ENCODE measurements at places on chromosomes 12 and 14.

DNA sequence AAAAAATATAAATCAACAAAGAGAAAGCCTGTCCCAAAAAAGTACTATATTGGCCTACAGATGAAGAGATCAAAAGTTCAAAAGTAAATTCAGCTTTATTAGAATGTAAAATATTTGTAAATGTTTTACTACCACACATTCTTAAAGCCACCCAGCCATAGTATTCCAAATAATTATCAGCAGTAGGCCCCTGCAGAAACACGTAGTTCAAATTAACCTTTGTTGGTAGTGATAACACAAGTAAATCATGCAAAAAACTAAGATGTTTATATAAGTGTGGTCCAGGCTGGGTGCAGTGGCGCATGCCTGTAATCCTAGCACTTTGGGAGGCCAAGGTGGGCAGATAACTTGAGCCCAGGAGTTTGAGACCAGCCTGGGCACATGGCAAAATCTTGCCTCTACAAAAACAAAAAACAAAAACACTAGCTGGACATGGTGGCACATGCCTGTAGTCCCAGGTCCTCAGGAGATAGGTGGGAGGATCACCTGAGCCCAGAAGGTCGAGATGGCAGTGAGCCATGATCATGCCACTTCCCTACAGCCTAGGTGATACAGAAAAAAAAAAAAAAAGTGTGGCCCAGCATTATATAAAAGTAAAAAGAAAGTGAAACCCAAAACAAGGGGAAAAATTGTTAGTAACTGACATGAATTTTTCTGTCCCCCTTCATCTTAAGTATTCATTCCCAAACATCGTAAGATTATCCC, 17.9 kb downstream of the SPTLC2 start:
- no peak for DNase-seq

DNA sequence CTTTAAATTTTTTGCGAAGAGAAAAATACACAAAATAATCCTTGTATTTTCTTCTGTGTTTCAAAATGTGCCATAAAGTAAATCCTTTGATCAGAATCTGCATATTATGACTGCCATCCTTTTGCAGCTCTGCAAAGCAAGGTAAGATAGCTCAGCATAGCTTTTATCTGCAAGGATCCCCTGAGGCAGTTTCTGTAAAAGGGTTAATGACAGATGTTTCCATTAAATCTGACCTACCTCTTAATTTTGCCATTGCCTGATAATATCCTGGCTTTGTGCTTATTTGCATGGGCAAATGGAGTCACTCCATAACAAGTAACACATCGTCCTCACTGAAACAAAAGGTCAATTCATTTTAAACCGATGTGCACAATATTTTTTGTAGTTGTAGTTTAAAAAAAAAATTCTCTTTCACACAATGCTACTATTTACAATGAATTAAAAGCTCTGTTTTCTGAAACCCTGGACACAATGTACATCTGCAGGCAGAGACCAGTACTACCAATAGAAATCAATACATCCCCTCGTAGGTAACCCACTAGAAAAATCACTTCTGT, 108.5 kb upstream of the SOX5 start:
- no peak for DNase-seq

DNA sequence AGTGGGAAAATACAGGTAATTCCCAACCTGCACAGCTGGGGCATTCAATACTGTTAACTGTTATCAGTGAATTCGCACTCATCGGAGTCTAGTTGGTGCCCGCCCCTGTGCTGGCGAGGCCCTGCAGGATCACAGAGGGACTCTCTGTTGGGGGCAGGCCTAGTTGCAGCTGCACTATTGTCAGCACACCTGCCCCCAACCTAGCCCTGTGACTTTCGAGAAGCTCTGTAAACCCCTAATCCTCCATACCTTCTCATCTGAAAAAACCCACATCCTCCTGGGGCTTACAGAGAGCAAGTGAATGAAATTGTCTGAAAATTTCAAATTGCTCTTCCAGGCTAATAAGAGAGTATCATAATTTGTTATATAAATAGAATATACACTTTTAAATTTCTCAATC, 132.2 kb upstream of the NUDT4 start:
- no peak for DNase-seq

DNA sequence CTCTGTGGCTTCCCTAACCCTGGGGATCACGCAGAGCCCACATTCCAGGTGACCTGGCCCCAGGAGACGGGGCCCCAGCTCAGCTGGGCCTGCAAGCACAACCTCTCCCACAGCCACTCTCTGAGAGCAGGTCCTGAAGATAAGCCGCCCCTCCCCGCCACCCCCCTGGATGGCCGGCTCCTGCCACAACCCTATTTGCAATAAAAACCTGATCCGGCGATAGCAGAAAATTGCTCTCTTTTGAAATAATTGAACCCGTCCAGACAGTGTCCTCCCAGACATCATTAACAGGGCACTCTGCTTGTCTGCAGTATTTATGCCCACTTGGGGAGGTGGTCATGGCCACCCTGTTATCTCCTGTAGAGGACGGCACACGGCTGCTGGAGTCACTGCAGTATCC, 5.0 kb downstream of the C14orf180 start:
- no peak for DNase-seq

- no peak for DNase-seq
Measured at GRCh38 chr14:95507174-95507573, 9.3 kb downstream of the SYNE3 start.

DNA sequence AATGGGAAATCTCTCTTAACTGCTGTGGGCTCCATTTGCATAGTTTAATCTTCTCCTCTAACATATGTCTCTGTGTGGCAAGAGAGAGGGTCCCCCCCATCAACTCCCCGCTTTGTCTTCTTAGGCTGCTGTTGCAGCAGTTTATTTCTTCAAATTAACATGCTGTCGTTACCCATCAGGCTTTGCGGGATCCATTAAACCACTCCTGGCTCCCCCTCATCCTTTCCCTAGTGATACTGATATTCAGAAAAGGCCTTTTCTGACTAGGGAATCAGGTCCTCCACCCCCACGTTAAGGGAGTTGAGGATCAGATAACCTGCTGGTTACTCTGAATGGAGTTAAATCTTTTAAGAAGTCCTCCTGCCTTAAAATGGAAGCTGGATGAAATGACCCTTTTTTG, 15.2 kb downstream of the GPR84 start:
- no peak for DNase-seq

DNA sequence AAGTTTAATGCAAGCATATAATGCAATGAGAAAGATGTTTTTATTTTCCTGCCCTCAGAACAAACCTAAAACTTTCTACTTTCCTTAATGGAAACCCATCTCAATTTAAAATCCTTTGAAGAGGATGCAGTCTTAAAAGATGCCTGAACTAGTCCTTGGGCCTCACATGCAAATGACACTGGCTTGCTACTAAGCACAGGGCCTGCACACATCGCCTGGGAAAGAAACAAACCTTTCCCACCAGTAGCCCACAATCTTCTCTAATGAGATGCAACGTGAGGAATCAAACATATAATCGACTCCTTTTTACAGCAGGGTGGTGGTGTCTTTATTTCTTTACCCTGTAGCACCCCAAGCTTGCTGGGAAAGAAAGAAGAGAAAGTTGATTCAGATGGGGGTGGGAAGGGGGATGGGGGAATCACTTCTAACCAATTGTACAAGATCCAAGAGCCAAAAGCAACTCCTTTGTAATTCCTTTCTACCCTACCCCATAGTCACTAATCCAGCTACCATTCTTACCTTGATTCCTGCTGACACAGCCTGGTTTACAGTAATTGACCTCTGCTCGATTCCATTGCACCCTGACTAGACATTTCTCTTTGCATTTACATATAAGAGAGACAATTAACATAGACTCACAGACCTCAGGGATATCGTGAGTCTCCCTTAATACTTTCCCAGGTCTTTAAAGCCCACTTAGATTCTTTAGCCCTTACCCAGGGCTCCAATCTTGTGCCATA, 69.5 kb upstream of the FERMT2 start:
- DNase-seq: no peak

- DNase-seq: no peak
Measured at GRCh38 chr14:69749956-69750355, 17.0 kb upstream of the SRSF5 start.

GRCh38 chr14:86912709-86913108, 1080.3 kb downstream of the GALC start:
- no peak for DNase-seq

- DNase-seq: no peak
Measured at GRCh38 chr12:30308010-30308717, 387.5 kb downstream of the IPO8 start.

GRCh38 chr14:99158646-99159165, 113.3 kb downstream of the BCL11B start:
- no peak for DNase-seq

DNA sequence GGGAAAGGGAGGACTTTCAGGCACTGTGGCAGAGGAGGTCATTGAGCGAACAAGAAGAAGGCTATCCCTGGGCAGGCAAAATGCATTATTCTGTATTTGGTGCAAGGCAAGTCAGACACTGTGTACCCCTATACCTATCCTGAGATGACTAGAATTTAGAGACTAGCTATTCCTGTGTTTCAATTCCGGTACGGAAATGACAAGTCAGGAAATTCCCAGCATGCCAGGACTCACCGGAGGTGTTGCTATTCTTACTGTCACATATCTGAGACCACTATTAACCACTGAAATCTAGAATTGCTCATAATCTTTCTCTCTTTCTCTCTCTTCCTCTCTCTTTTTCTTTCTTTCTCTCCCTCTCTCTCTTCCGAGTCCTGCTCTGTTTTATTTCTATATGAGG, 297.1 kb downstream of the PDZRN4 start:
- no peak for DNase-seq

DNA sequence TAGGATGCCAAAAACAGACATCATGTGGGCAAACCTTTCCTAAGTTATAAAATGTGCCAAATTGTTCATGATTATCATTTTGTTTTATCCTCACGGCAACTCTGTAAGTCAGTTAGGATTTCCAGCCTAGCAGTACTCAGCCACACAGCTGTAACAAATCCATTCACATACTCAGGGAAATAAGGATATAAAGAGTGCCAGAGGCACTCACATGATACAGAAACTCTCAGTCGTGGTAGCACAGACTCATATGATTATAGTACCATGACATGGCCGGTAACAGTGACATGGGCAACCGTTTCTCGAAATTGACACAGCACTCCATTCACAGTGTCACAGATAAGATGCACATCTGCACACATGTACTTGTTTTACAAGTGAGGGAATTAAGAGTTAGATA, 344.2 kb downstream of the LRIG3 start:
- DNase-seq: no peak

DNA sequence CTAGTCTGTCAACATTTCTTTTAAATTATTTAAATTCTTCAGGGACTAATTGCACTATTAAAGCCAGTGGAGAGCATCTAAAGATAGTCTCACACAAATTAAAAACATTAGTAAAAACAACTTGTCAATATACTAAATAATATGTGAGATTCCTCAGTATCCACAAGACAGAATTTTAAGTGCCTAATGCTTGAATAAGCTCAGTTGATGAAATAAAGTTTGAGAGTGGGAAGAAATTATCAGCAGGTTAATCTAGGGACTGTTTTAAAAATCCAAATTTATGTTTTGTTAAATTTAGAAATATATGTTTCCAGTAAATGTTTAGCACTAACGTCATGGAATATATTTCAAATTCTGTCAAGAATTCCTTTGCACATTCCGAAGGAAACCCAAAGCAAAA, 105.2 kb downstream of the SLC41A2 start:
- DNase-seq: no peak

GRCh38 chr12:94078138-94078723, 70.1 kb upstream of the PLXNC1 start:
- DNase-seq: no peak

DNA sequence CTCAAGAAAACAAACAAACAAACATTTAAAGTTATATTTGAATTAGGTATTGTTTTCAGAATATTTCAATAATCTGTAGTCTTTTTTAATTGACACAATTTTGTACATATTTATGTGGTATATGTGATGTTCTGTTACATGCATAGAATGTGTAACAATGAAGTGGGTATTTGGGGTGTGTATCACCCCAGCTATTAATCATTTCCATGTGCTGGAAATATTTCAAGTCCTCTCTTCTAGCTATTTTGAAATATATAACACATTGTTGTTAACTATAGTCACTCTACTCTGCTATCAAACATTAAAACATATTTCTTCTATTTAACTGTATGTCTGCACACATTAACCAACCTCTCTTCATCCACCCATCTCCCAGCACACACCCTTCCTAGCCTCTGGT, 32.0 kb upstream of the SIX1 start:
- DNase-seq: no peak

DNA sequence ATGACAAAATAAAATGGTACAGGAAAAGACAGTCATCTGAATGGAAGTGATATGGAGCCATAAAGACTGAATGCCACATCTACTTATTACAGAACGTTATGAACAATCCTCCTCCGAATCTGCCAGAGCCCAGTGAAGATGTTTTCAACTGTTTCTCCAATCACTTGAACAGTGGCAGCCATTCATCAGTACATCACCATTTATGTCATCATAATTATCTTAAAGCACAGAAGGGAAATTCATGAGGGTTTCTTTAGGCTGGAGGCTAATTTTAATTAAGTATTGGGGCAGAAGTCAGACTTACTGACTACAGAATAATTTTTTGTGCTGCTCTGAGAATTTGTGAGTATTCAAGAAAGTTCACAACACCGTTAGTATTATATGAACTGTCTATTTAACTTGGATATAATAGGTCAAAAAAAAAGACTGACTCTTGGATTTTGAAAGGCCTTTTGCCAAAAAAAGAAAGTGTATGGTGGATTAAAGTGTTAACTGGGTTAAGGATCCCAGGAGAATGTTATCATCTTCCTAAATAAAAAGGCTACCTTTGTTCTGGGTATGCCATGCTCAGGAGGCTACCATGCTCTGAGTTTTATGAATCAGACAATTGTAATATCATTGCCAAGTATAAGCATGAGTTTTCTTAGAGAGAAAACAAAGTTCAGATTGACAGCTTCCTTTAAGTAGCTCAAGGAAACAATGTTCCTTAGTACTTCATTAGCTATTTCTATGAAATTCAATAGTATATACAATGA, 40.1 kb downstream of the PDZRN4 start:
- no peak for DNase-seq

DNA sequence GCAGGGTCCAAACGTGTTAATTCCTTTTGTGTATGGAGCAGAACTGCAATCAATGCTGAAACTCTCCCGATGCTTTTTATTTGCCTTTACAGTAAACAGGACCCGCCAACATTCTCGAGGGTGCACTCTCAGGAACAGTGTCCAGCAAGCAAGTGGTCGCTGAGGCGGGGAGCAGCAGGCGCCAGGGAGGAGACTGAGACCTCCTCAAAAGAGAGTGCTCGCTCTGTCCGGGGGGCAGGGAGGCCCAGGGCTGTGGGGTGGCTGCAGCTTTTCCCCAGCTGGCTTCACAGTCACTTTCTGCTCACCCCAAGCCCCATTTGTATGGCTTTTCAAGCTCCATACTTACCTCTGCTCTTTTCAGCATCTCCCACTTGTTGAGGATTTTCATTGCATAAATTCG, 49.2 kb downstream of the CDC42BPB start:
- DNase-seq: no peak

- DNase-seq: no peak
Measured at GRCh38 chr12:26688344-26688904, 144.6 kb downstream of the ITPR2 start.

DNA sequence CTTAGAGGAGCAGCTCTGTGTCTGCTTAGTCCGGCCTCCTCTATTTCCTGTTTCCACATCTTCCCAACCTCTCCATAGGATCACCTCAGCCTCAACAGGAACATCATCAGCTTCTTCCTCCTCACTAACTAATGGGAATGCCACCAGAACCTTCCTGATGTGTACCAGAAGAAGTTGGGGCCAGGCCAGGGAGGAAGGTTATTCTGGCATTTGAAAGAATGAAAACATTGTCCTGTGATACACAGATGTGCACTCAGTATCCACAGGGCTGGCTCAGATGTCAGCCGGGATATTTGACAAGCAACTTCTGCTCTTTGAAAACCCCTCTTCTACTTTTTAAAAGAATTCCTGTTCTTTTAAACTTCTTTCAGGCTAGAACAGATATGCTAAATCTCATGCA, 63.6 kb downstream of the TMEM30B start:
- DNase-seq: no peak

All from D341Med (cell line).